Right cardiac atrium (tissue), 5 donors: ENCODE measurements at places on chromosomes 5 and 9. TPM values are rescaled to one million over a fixed set of nuclear protein-coding genes. Genes with fewer than 3 reads are reported as not detected.

DNA sequence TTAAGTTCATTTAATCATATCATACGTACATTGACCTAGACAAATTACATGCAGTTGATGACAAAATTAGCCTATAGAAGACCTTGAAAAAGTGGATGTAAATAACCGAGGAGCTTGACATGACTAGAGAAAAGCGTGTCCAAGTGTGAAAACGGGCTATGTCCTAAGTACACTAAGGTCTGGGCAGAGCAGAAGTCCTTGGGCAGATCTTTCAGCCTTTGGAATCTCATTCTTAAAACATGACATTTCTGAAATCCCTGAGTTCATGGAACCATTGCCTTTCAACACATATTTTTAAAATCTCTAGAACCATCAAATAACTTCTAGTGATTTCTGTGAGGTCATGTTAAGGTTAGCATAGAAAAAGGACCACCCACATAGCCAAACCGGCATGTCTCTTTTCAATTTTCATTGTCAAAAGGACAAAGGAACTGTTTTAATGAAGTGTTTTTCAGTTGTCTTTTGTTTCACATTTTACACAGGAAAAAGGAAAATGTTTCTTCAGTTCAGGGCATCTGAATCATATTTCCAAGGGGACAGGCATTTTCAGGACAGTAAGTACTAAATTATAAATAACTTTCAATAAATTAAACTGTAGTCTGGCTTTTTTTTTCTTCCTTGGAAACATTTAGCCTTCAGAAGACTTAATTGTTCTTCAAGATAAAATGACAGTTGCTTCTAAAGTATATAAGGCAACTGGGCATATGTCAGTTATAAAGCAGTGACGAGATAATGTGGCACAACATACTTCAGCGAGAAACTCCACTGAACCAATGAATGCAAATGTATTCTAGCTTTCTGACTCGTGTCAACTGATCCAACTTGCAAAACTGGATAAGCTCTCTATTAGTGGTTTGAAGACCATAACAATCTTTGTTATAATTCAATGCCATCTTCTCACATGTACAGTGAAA is 416.8 kb downstream of the NFIB start:
- DNase-seq: no peak

- DNase-seq: no peak
These were observed 142.2 kb downstream of the CAMK4 start for GRCh38 chr5:111366388-111366787.

DNA sequence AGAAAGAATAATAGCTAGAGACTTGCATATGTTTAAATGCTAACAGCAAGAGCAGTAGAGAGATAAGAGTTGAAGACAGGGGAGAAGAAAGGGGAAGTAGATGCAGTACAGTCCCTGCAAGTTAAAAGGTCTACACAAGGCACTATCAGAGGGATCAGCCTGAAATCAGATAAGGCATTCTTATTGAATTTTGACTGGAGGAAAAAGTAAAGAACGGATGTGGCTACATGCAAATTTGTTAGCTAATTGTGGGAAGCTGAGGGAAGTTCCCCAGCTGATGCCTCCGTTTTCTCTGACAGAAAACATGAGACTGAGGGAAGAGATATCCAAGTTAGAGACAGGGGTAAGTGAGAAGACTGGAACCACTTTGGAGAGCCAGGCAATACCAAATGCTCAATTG is 12.9 kb upstream of the RHOBTB3 start:
- DNase-seq: no peak

- no peak for DNase-seq
These were observed 11.1 kb upstream of the ORM1 start for GRCh38 chr9:114311571-114312512.

GRCh38 chr5:17907094-17907493 is 272.8 kb downstream of the TAF11L14 start:
- DNase-seq: no peak

GRCh38 chr9:71819115-71819739 is 50.9 kb upstream of the CEMIP2 start:
- peak; percentile 56 for DNase-seq

GRCh38 chr9:20980832-20981455 is 50.5 kb downstream of the HACD4 start:
- no peak for DNase-seq

DNA sequence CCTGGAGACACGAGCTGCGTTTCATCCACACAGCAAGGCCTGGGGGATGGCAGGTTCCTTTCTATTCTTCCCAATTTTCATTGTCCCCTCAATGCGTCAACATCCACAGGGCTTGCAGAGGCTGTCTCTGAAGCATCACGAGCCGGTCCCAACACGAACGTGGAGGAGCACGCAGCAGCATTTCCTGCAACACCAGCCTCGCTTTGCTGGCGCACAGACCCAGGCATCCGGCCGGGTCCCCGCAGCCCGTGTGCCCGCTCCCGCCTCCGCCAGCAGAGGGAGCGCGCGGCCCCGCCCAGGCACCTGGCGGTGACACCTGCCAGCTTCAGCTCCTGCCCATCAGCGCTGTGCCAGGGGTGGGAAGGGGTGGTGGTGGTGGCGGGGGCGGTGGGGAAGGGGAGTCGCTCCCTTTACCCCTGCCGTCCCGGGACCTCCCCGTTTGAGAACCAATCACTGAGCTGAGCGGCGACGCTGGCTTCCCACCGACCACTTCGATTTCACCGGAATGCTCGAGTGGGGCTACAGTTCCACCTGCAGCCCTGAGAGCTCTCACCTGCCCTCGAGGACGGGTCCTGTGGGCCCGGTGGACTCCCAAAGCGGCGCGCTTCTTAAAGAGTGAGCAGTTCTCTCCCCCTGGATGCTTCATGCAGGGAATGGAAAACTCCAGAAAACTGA is 464.5 kb downstream of the ICE1 start:
- no peak for DNase-seq

DNA sequence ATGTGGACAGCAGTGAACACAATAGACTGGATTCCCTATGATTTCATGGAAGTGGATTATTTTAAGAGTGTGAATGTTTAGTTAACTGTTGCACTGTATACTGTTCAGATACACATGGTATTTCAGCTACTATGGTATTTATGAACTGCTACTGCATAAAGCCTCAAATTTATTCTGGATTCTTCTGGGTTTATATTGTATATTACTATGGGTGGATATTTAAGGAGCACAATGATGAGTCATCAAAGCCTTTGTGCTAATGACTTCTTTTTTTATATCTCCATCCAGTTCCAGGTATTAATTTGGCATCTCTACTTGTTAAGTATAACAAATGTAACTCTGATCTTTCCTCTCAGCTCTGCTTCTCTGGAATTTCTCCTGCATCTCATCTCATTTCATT is 6.8 kb downstream of the KDM4C start:
- DNase-seq: no peak

GRCh38 chr5:167064198-167064776 is 1227.2 kb upstream of the WWC1 start:
- no peak for DNase-seq

DNA sequence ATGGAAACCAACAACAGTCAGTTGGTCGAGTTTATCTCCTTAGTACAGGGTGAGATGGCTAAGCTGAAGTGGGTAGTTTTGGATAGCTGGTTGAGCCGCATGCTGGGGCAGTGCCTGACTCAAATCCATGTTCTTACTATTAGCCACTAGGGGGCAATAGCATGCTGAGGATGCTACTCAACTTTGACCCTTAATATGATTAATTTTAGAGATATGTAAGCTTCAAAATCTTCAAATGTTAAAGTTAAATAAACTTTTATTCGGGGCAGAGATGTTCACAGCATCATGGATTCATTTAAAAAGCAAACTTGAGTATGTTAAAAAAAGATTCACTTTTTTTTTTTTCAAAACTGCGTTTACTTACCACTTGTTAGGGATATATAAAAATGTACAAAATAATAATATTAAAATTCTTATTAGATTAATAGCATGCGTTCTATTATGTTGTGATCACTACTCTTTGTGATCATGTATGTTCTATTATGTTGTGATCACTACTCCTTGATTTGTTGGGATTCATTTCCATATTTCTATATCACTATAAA is 57.0 kb downstream of the C9orf153 start:
- no peak for DNase-seq

DNA sequence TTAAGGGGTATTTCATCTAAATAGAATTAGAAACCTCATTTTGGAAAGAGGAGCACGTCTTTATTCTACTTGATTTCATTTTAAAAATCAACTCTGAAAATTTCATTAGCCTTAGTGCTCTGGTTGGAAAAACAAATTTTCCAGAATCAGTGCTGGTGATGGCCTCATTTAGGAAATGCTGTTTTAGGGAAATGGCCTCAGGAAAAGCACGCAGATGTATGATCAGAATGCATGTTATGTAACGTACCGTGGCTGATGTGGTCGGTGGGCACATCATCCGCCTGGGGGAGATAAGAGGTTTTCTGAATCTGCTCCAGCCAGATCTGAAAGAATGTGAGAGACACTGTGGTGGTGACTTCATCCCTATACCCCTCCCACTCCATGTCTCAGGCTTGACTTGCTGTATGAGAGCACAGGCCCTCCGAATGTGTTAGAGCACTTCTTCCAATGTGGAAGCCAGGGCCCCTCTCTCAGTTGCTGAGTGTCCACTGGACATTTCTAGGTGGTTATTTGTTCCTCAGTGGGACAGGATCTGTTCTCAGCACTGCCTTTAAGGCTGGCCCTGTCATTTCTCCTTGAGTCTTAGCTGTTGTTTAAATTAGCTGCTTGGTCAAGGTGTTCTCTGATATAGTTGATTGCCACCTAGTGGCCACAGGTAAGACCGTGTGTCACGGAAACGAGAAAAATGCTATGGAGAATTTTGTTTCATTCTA is 96.5 kb downstream of the ARHGAP26 start:
- peak; percentile 50 for DNase-seq

DNA sequence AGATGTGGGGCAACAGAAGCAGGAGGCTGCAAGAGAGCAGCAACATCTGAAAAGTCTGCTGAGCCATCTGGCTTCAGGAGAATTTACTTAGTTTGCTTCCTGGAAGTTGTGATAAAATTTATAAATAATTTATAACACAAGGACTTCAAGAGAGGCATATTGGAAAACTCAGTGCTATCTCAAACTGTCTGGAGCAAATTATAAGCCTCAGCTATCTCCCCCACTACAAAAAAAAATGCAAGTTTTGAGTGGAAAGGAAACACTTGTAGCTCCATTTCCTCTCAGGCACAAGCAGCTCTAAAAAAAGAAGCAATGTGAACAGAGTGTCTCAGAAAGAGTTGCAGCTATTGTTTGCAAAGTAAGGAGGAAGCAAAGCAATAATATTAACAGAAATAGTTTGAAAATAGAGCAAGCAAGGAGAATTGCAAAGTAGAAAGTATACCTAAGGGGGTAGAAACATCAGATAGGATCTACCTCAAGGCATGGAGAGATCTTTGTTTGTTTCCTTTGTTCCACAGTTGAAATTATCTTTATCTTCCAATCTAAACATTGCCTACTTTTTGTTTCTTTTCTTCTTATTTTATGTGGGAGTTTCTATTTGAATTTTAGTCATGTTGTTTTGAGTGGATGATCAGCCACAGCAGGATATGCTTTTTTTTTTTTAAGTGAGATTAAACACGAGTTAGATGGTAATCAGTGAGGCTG is 55.9 kb upstream of the IL6ST start:
- no peak for DNase-seq

DNA sequence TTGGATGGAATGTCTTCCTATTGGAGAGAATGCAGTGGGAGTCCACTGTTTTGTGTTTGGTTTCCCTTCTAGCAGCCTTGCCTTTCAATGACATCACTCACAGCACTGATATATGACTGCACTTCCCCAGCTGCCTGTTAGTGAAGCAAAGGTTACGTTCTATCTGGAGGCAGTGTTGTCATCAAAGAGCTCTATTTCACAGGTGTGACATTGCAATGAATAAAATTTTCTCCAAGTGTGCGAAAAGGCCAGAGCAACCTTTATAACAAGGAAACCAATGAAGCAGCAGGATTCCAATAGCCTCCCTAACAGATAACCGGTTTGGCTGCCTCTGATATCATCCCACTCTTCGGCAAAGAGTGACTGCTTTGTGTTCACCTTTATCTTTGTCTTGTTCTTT is 523.5 kb upstream of the ZNF608 start:
- no peak for DNase-seq

- DNase-seq: no peak
These were observed 1440.8 kb upstream of the ACO1 start for GRCh38 chr9:30943446-30944224.

GRCh38 chr9:89803403-89803802 is 198.6 kb downstream of the GADD45G start:
- no peak for DNase-seq

DNA sequence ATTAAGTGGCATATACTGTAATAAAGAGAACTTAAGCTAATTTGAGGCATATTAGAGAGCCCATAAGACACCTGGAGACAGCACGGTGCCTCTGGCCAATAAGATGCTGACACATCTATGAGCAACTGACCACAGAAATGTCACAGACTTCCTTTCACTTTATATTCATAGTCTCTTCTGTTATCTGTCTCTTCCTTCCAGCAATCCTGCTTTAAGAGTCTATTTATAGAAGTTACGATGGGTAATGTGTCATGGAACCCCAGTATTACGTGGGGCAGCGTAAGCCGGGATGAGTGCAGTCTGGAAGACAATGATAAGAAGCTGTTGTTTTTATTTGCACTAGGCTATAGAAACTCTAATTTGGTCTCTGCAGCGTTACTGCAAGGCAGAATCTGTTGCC is 136.8 kb downstream of the CFAP90 start:
- DNase-seq: no peak

GRCh38 chr5:28855626-28856025 is 1817.2 kb upstream of the CDH9 start:
- DNase-seq: no peak

DNA sequence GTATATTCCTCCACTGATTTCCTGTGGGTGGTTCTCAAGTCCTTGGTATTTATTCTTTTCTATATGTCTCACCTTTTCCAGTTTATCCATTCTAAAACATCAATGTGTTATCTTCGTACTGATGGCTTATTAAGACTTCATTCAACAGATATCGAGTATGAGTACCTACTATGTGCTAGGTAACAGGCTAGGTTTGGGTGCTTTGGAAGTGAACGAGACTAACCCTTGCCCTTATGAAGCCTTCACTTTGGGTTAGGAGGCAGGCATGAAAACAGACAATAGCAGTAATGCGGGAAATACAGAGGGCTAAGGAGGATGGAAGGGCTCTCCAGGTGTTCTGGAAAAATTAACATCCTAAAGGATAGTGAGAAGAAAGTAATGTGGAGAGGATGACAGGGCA is 53.4 kb downstream of the AQP7 start:
- no peak for DNase-seq

- DNase-seq: no peak
These were observed 27.5 kb downstream of the ERP44 start for GRCh38 chr9:100071271-100071670.

GRCh38 chr5:126801174-126801991 is 24.4 kb downstream of the LMNB1 start:
- DNase-seq: no peak

Gene RAB14
- 22.9 TPM for polyA plus RNA-seq

Gene PIP5K1B
- 37.8 TPM for polyA plus RNA-seq

Gene CTXN3
- not detected for polyA plus RNA-seq

Gene DHFR
- 8.7 TPM for polyA plus RNA-seq

Gene KCNV2
- polyA plus RNA-seq: not detected

Gene C6
- polyA plus RNA-seq: 71.2 TPM

Gene HINT2
- 108 TPM for polyA plus RNA-seq

Gene PRRT1B
- polyA plus RNA-seq: not detected

Gene STC2
- 11.7 TPM for polyA plus RNA-seq

Gene INSL4
- not detected for polyA plus RNA-seq

Gene PDE6A
- 0.07 TPM for polyA plus RNA-seq

Gene TAF11L12
- polyA plus RNA-seq: not detected

Gene BHMT
- polyA plus RNA-seq: 0.07 TPM
